ENCODE measurements at places on chromosomes 4 and X.

DNA sequence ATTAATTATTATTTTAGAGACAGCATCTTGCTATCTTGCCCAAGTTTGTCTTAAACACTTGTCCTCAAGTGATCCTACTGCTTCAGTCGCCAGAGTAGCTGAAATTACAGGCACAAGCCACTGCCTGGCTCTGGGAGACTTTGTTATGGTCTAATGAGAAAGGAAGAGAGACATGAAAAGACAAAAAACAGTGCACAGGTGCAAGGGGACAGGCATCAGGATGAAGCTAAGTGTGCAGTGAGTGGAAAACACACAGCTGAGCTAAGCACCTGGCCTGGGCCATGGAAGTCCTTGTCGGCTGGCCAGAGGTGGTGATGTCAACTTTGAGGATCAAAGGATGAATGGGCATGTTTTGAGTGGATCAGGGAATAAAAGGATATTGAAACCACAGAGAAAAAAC, 102.7 kb downstream of the HS3ST1 start:
- DNase-seq, result no peak

GRCh38 chrX:110863883-110864282, 68.3 kb upstream of the CHRDL1 start:
- no peak for DNase-seq

DNA sequence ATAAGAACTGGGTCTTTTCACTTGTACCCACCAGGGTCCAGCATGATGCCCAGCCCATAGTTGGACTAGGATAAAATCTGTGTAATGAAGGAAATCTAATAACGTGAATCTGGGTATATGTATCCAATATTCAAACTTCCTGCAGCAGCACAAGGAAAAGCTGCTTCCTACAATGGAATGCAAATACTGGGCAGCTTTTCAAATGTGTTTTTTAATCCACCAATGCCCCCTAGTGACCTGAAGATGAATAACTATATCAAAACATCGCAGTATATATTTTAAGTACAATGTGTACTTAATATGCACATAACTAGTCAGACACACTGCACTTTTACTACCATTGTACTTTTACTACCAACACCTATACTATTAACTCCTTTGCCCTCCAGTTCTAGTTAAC, 5.3 kb downstream of the APOO start:
- DNase-seq, result peak; percentile 41

GRCh38 chr4:182017038-182017437, 226.2 kb upstream of the TENM3 start:
- no peak for DNase-seq

GRCh38 chr4:97496298-97496873, 646.9 kb downstream of the STPG2 start:
- DNase-seq, result peak; percentile 29

- DNase-seq, result peak; percentile 86
Measured at GRCh38 chr4:48127682-48128404, 6.2 kb downstream of the TXK start.

DNA sequence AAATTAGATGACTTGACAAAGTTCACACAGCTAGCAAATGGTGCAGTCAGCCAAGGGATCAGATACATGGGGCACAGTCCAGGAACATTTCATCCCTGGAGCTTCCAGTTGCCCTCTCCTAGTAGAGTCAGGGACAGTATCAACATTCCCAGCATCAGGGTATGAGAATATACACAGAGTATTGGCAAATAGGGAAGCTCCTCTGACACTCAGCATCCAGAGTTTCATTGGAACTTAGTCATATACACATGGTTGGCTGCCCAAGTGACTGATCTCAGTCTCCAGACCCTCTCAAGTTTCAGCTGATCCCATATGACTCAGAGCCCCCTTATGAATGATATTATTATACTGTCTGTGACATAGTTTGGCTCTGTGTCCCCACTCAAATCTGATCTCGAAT, 13.7 kb upstream of the KCTD8 start:
- DNase-seq, result peak; percentile 2

GRCh38 chr4:127141856-127142255, 490.9 kb upstream of the INTU start:
- no peak for DNase-seq

- no peak for DNase-seq
Measured at GRCh38 chr4:54840992-54841768, 183.4 kb downstream of the KIT start.

GRCh38 chrX:71365356-71365874, 742 bp upstream of the TAF1 start:
- DNase-seq, result no peak

GRCh38 chrX:152817078-152817764, 13.3 kb downstream of the CETN2 start:
- DNase-seq, result peak; percentile 1

DNA sequence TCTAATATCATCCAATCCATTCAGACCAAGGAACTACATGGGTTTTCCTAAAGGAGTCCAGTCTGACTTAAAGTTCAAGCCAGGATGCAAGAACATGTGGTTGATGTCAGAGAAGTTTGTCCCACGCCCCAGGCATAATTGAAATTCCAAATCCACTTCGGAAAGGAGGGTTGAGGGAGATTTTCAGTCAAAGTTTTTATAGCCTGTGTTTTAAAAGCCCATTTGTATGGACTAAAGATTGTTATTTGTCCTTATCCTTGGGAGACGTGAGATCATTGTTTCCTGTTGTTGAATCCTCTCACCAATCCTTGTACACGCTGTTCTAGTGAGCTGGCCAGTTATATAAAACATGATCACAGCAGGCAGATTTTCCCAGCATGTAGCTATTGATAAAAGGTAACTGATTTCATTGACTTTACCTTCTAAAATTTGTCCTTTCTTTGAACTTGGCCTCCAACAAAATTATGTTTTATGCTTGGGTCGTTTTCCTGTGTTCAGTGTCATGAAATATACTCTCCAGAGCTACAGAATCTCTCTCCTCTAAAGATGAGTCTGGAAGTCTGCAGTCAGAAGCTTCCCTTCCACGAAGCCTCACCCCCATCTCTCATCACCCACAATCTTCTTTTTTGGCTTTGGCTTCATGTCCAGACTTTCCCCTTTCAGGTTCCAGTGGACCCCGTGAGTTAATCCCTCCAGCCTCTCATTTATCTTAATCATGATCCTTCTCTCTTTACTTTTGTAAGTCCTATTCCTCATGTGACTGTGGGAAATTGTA, 92.9 kb downstream of the ATP10D start:
- DNase-seq, result no peak

GRCh38 chr4:2081540-2081939, 22.4 kb downstream of the NAT8L start:
- no peak for DNase-seq

- peak; percentile 34 for DNase-seq
Measured at GRCh38 chr4:81650606-81651242, 179.0 kb upstream of the RASGEF1B start.

- no peak for DNase-seq
Measured at GRCh38 chr4:26069218-26069617, 155.2 kb downstream of the SMIM20 start.

DNA sequence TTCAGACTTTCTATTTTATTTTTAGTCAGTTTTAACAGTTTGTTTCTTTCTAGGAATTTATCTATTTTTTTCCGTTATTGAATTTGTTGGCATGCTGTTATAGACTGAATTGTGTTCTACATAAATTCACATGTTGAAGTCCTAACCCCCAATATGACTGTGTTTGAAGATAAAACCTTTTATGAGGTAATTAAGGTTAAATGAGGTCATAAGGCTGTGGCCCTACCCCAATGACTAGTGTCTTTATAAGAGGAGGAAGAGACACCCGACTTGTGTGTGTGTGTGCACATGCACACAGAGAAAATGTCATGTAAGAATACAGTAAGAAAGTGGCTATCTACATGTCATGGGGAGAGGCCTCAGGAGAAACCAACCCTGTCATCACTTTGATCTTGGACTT, 146.3 kb downstream of the BRWD3 start:
- no peak for DNase-seq

DNA sequence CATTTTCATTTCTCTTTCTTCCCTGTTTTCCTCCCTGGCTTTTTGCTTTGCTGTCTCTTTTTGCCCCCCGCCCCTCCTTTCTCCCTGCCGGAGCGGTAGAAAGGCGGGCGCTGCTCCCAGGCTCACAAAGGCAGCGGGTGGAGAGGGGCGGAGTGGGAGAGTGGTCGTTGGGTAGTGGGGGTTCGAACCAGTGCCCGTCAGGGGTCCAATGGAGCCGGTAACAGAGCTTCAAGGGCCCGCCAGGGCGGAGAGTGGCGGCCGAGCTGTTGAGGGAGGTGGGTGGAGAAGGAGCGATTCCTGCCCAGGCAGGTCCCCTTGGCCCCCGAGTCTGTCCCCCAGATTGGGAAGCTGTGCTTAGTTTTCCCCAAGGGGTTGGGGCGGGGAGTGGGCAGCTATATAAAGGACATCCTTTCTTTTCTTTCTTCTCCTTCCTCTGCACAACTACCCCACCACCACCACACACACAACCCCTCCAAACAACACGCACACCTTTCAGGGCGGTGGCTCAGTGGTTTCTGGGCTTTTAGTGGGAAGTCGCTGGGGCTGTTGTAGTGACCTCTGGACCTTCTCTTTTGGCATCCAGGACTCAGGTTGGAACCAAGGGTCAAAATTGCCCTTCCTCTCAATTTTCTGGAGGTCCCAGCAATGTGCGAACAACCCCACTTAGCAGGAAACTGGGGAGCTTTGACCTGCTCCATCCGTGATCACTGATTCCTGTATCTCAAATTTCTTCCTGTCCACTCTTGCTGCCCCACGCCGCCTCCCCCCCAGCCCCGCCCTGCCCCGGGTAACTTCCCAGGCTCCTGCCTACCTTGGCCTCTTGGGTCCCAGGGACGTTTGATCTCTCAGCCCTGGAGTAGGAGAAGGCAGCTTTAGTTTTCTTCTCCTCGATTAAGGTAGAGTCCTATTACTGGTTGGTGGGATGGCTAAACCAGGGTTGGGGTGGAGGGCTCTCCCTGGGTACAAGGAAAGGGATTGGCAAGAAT, 1.9 kb downstream of the EFNB1 start:
- no peak for DNase-seq

DNA sequence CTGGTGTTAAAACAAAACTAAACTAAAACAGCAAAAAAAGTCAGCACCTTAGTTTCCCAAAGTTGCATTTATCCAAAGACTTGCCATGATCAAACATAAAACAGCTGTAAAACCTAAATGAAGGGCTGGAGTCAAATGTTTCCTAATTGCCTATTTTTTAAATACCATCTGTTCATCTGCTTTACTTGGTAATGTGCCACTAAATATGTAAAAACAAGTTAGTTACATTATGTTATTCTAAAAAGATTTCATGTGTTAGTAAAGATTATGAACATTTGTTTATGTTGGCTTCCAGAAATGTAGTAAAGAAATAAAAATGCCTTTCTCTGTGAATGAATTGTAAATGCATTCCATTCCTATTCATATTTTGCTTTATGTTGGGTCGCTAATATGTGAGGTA, 977.8 kb downstream of the FSTL5 start:
- DNase-seq, result no peak

DNA sequence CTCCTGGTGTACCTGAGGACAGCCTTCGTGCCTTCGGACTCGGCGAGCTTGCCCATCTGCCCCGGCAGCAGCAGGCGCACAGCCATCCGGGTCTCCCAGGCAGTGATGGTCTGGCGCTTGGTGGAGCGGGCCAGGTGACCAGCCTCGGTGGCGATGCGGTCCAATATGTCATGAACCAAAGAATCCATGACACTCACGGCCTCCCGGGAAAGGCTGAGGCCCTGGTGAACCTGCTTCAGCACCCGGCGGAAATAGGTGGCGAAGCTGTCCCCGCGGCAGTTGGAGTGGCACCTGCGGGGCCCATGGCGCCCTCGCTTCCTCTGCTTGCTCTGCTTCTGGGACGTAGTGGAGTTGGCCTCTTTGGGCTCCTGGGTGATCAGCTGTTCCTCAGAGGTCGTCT, 350 bp downstream of the H2BW1 start:
- DNase-seq, result no peak
